ENCODE measurements at places on chromosomes 3 and 15.

GRCh38 chr3:171116824-171117395 is 90.4 kb upstream of the SLC2A2 start:
- H3K4me3 ChIP-seq = no peak overlapping the region
- H3K36me3 ChIP-seq = no peaks in the 10 kb centered on the region
- no peak for DNase-seq
- no peaks in the 10 kb centered on the region for H3K27me3 ChIP-seq
- H3K27ac ChIP-seq = no peak overlapping the region
- peaks cover 6% of the 10 kb centered on the region for H3K4me1 ChIP-seq

DNA sequence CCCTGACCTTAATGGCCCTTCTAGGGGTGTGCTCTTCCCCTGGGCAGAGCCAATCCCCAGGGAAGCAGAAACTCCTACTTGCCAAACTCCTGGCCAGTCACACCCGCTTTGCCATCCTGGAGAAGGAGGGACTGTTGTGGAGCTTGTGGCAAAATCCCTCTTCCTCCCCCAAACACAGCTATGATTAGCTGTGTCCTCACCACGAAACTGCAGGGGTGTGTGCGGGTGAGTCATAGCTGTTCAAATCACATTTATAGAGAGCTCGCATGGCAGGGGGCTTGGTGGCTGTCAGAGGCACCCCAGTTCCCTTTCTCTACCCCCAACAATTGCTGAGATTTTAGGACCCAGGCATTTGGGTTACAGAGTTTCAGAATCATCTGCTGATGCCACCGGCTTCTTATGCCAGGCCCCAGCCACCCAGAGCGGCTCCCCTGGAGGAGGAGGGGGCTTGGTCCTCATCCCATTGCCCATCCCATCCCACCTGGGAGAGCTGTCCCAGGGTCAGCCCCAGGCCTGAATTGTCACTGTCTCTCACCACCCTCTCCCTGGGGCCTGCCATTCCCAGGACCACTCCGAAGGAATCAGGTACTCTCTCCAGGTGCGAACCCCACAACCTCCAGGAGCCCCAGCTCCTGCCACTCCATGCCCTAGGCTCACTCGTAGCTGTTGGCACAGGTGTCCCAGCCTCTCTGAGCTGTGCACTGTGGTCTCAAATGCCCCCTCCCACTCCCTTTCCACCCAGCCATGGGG is 28.8 kb upstream of the MAGEF1 start:
- H3K36me3 ChIP-seq = no peaks in the 10 kb centered on the region
- H3K4me1 ChIP-seq = peaks cover 39% of the 10 kb centered on the region
- DNase-seq = peak; percentile 80
- no peak overlapping the region for H3K27ac ChIP-seq

DNA sequence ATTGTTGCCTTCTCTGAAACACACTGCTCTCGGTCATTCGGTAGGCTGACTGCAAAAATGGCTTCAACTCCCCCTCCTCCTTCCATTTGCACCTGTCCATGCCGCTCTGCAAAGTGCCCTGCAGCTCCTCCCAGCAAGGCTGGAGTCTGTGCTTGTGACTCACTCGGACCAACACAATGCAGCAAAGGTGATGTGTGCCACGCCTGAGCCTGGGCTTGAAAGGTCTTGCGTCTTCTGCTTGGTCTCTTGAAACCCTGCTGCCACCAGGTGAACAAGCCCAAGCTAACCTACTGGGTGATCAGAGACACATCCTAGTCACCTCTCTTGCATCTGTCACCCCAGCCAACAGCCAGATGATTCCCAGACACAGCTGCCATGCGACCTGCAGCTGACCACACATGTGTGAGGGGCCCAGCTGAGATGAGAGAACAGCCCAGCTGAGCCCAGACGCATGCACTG is 71.1 kb downstream of the MGLL start:
- peak overlapping the region; percentile 95 for H3K27ac ChIP-seq
- H3K4me1 ChIP-seq = peaks cover 52% of the 10 kb centered on the region
- H3K4me3 ChIP-seq = no peak overlapping the region
- DNase-seq = peak; percentile 56
- peaks cover 4% of the 10 kb centered on the region for H3K36me3 ChIP-seq

DNA sequence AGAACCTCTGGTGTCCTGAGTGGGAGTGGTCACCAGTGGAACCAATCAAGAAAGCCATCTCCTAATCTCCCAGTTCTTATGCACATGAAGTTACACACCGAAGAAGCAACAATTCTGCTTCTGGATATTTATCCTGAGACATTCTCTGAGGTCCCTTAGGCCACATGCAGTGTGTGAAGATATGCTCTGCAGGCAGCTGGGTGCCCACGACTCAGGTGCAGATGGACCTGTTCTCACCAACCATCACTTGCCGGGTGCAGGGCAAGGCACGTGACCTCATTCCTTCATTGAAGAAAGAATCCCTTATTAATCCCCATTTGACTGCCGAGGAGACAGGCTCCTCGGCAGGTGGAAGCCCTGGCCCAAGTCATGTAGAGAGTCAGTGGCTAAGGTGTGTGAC is 79.8 kb downstream of the WNT7A start:
- no peaks in the 10 kb centered on the region for H3K36me3 ChIP-seq
- H3K4me3 ChIP-seq = no peak overlapping the region
- DNase-seq = no peak

- no peak overlapping the region for H3K27ac ChIP-seq
- no peak overlapping the region for H3K4me3 ChIP-seq
- no peaks in the 10 kb centered on the region for H3K27me3 ChIP-seq
These were observed 27.4 kb downstream of the SEC22A start for GRCh38 chr3:123229145-123229544.

GRCh38 chr3:170301405-170301804 is 56.1 kb upstream of the SKIL start:
- H3K27ac ChIP-seq = no peak overlapping the region
- H3K4me3 ChIP-seq = no peak overlapping the region
- H3K27me3 ChIP-seq = no peaks in the 10 kb centered on the region
- H3K4me1 ChIP-seq = no peaks in the 10 kb centered on the region

GRCh38 chr3:14907043-14907966 is 40.1 kb upstream of the NR2C2 start:
- no peaks in the 10 kb centered on the region for H3K4me1 ChIP-seq
- H3K27me3 ChIP-seq = peaks cover 59% of the 10 kb centered on the region
- no peak overlapping the region for H3K4me3 ChIP-seq
- no peak overlapping the region for H3K27ac ChIP-seq
- no peaks in the 10 kb centered on the region for H3K36me3 ChIP-seq

- no peak overlapping the region for H3K4me3 ChIP-seq
- no peaks in the 10 kb centered on the region for H3K36me3 ChIP-seq
- H3K27ac ChIP-seq = no peak overlapping the region
- no peak for DNase-seq
These were observed 819.1 kb downstream of the TUSC7 start for GRCh38 chr3:117528688-117529087.

DNA sequence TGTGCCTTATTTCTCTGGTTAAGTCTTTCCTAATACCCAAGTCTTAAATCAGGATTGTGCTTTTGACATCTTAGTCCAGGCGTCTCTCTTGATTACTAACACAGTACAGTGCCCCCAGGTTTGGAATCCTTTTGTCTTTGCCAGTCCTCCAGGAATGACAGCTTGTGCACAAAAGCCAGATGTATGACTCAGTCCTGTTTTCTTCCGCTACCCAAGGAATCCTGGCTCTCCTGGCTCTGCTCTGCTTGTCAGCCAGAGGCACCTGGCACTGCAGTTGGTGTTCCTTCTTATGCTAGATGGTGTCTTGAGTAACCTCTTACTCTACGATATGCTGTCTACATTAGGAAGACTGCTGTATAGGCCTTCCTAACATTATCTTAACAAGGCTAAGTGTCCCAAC is 728.2 kb upstream of the NECTIN3 start:
- no peaks in the 10 kb centered on the region for H3K27me3 ChIP-seq
- H3K4me1 ChIP-seq = peaks cover 17% of the 10 kb centered on the region
- no peak overlapping the region for H3K4me3 ChIP-seq
- H3K36me3 ChIP-seq = no peaks in the 10 kb centered on the region

- H3K27ac ChIP-seq = no peak overlapping the region
- no peaks in the 10 kb centered on the region for H3K36me3 ChIP-seq
- H3K4me3 ChIP-seq = no peak overlapping the region
These were observed 135.6 kb downstream of the RBMS3 start for GRCh38 chr3:29416514-29416913.

DNA sequence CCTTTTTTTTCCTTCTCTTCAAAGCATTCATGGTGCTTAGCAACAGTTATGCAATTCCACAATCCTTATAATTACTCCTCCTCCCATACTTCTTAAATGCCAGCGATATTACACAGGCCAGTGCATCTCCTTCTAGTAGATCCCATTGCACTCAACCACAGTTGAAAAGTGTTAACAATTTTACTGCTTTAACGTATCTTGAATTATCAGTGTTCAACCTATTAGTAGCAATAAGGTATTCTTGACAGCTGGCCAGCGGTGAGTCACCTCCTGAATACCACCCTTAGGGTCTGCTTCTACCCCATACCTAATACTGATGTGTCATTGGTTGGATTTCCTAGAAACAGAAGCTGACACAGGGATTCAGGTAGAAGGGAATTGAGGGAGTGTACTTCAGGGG is 24.0 kb upstream of the TEX9 start:
- no peaks in the 10 kb centered on the region for H3K4me1 ChIP-seq
- DNase-seq = peak; percentile 23
- H3K27me3 ChIP-seq = no peaks in the 10 kb centered on the region

DNA sequence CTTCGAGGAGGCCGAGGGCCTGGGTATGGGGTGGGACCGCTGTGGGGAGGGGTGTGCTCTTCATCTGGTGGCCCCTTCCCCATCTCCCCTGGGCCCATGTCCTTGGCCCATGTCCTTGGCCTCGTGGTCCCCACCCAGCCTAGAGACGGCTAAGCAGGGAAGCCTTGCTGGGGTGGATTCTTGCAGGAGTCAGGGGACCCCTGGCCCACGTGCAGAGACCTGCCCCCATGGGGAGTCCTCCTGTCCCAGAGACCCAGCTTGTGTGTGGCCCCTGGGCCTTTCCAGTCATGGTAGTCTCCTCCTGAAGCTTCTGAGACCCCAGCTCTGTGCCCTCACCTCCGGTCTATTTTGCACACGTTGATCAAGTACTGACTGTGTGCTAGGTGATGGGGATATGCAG is 97.4 kb downstream of the TBC1D2B start:
- H3K4me3 ChIP-seq = no peak overlapping the region
- no peaks in the 10 kb centered on the region for H3K27me3 ChIP-seq
- no peaks in the 10 kb centered on the region for H3K36me3 ChIP-seq
- no peaks in the 10 kb centered on the region for H3K4me1 ChIP-seq
- no peak overlapping the region for H3K27ac ChIP-seq

DNA sequence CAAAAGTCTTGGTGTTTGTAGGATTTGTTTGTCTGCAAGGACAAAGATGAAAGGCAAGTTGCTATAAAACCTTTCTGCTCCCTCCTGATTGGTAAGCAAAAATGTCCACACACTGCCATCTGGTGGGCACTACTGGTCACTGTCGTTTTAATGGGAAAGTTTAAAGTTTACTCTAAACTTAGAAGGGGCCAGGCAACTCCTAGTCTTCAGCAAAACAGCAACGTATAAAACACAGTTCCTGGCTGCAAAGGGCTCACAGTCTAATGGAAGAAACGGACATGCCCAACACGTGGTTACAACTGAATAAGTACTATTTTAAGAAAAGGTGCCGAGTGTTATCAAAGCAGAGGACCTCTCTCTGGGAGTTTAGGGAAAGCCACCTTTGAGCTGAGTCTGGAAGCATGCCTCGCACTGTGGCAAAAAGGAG is 23.7 kb upstream of the TPRG1 start:
- no peaks in the 10 kb centered on the region for H3K4me1 ChIP-seq
- DNase-seq = peak; percentile 82
- no peak overlapping the region for H3K4me3 ChIP-seq
- H3K27me3 ChIP-seq = no peaks in the 10 kb centered on the region

DNA sequence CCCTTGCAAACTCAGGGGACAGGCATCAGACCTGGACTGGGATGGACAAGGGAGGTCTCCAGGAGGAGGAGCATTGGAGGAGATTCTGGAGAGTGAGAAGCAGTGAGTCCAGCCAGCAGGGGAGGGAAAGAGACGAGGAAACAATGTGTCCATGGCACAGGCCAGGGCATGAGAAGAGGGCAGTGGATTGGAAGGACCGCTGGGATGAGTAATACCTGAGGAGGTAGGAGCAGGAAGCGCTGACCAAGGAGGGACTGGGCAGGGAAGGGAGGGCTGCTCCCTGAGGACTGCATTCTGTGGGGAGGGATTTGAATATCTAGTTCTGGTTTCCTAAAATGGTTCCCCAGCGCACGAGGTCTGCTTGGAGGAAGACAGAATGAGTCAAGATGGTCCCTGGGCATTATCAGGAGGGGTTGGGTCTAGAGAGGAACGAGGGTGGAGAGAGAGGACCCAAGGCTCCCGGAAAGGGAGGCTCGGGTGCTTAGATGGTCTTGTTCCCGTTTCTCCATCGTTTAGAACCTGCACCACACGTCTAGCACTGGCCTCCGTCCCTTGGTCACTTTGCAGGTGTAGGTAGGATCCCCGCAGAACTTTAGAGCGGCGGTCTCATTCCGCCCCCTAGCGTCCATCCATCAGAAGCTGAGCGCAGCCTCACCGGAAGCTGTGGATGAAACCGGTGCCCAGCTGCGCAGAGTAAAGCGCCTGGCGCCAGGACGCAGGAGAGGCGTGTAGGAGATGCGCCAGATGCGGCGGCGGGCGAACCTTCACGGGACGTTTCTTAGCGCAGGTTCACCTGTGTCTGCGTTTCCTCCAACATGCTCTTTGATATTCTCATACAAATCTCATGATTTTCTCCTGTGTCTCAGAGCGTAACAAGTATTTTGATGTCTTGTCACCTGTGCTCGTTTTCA is 190.7 kb upstream of the NDN start:
- peak; percentile 55 for DNase-seq
- H3K27me3 ChIP-seq = no peaks in the 10 kb centered on the region
- no peak overlapping the region for H3K4me3 ChIP-seq
- no peaks in the 10 kb centered on the region for H3K4me1 ChIP-seq
- H3K27ac ChIP-seq = no peak overlapping the region

GRCh38 chr3:15899388-15899787 is 101.6 kb upstream of the ANKRD28 start:
- H3K27me3 ChIP-seq = no peaks in the 10 kb centered on the region
- H3K4me1 ChIP-seq = no peaks in the 10 kb centered on the region
- H3K36me3 ChIP-seq = no peaks in the 10 kb centered on the region
- DNase-seq = peak; percentile 41
- H3K4me3 ChIP-seq = no peak overlapping the region

GRCh38 chr3:126549861-126550487 is 8.8 kb downstream of the C3orf22 start:
- no peak overlapping the region for H3K27ac ChIP-seq
- no peaks in the 10 kb centered on the region for H3K36me3 ChIP-seq
- 0 out of 2 replicates have a peak, but pooled peaks cover 10% of the 10 kb centered on the region for H3K27me3 ChIP-seq
- no peaks in the 10 kb centered on the region for H3K4me1 ChIP-seq
- no peak overlapping the region for H3K4me3 ChIP-seq

DNA sequence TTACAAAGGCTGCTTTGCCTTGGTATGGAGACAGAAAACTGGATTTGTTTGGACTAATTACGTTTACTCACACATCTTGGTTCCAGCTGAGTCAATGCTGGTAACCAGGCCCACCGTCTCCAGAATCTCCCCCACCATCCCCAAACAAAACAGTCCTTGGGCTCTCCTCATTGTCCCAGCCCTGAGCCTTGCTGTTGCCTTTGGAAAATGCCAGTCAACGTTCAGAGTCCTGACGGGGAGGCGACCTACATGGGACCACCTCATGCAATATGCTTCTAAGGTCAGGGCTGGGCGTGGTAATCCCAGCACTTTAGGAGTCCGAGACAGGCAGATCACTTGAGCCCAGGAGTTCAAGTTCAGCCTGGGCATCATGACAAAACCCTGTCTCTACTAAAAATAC is 85.2 kb upstream of the IQSEC1 start:
- DNase-seq = no peak
- peaks cover 27% of the 10 kb centered on the region for H3K4me1 ChIP-seq
- H3K4me3 ChIP-seq = no peak overlapping the region

GRCh38 chr3:12751571-12751970 is 7.5 kb downstream of the TMEM40 start:
- DNase-seq = peak; percentile 91
- peaks cover 53% of the 10 kb centered on the region for H3K4me1 ChIP-seq
- H3K27me3 ChIP-seq = no peaks in the 10 kb centered on the region
- no peaks in the 10 kb centered on the region for H3K36me3 ChIP-seq

All from PC-3 (cell line).